ENCODE measurements at places on chromosomes 16 and 17. TPM values are rescaled to one million over a fixed set of nuclear protein-coding genes. Genes with fewer than 3 reads are reported as not detected.

- no peak overlapping the region for H3K4me3 ChIP-seq
- DNase-seq = no peak
- peak overlapping the region; percentile 17 for H3K27ac ChIP-seq
- H3K36me3 ChIP-seq = no peaks in the 10 kb centered on the region
Observed at GRCh38 chr17:81416612-81417011, 21.4 kb downstream of the BAHCC1 start.

Gene TBX21
- total RNA-seq = 3.9 TPM

DNA sequence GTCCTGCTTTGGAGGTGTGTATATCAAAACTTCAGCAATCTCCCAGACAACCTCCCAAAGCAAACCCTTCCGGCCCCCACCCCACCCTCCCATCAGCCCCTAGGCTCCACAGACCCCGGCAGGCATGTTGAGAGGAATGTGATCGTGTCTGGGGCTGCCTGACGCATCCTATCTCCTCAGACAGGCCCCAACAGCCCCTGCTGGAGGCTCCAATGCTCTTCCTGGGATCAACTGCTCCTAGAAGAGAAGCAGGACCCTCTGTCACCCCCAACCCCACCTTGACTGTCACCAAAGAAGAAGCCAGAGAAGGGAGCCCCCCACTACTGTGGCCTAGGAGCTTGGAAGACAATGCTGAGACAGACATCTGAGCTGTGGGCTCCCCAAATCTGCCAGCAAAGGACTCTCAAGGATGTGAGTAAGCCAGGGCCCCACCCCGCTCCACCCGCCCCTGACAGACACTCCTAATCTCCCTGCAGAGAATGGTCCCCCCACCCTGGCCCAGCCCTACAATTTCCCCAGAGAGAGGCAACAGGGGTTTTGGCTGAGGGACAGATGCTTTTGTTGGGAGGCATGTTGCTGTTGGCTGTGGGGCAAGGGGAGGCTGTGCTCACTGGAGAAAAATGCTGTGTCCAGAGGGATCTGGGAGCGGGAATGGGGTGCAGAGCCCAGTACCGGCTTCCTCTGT lies 1.6 kb upstream of the KRT14 start:
- H3K4me3 ChIP-seq = no peak overlapping the region
- H3K27me3 ChIP-seq = peaks cover 4% of the 10 kb centered on the region
- H3K36me3 ChIP-seq = no peaks in the 10 kb centered on the region
- H3K4me1 ChIP-seq = no peaks in the 10 kb centered on the region

Gene KCNAB3
- 5.9 TPM for total RNA-seq

Gene ARL5C
- total RNA-seq = not detected

Measured in upper lobe of right lung (tissue), 1 donor.